ENCODE measurements at places on chromosomes 1 and 21. TPM values are rescaled to one million over a fixed set of nuclear protein-coding genes. Genes with fewer than 3 reads are reported as not detected.

Gene CASZ1
- total RNA-seq = 2.6 TPM

Gene IBA57
- 8.3 TPM for total RNA-seq

Gene SORT1
- total RNA-seq = 60.8 TPM

Gene CDA
- total RNA-seq = not detected

Gene TMEM82
- not detected for total RNA-seq

Gene S1PR1
- total RNA-seq = 20.9 TPM

Gene CRYAA
- not detected for total RNA-seq

Gene TCHH
- not detected for total RNA-seq

Gene PLD5
- total RNA-seq = 0.84 TPM

Gene DNAH14
- total RNA-seq = 31.0 TPM

Gene CD52
- total RNA-seq = not detected

Gene HSD3B1
- not detected for total RNA-seq

Gene SRSF4
- 112 TPM for total RNA-seq

Gene NOS1AP
- 7.0 TPM for total RNA-seq

Gene LINGO4
- not detected for total RNA-seq

Gene CTSE
- total RNA-seq = not detected

Gene SLAMF6
- total RNA-seq = not detected

Gene PIAS3
- total RNA-seq = 38.7 TPM

Gene NKAIN1
- 73.2 TPM for total RNA-seq

Gene SH2D1B
- total RNA-seq = not detected

Gene RIMS3
- 22.9 TPM for total RNA-seq

Gene OR2L13
- not detected for total RNA-seq

Gene WLS
- total RNA-seq = 147 TPM

Gene TNFAIP8L2
- not detected for total RNA-seq

Measured in neural crest cell (in vitro differentiated cells).